ENCODE measurements at places on chromosomes 2 and 18.

DNA sequence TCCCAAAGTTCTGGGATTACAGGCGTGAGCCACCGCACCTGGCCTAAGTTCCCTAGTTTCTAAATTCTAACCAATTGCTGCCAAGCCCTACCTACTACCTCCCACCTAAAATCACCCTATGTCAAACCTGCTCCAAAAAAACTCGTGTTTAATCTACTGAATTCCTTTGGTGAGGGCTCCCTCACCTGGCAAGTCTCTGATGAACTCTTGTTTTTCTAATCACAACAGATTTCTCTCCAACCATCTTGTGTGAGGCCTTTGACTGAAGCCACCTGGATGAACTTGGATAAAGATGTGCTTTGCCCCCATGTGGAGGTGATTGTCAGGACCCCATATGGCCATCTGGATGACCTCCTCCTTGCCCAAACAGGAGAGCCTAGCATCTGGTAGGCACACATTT lies 17.4 kb upstream of the SLC35G4 start:
- no peak for DNase-seq

GRCh38 chr2:23620841-23621341 lies 235.9 kb downstream of the KLHL29 start:
- peak; percentile 33 for DNase-seq

GRCh38 chr2:132374961-132375360 lies 41.6 kb upstream of the GPR39 start:
- DNase-seq = no peak

DNA sequence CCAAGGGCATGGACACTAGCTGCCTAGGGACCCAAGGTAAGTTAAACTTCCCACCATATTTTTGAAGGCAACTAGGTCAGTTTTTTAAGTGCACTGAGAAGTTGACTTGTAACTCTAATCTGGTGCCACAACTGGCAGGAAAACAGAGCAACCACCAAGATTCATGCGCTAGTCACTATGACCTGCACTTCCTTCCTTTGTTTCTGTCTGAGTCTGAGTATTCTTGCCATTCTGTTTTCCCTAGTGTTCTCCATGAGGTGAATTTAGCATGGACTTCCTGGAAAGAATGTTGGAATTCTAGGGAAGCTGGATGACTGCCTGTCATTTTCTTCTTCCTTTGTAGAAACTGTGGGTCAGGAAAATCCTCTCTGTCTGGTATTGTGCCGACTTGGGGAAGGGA lies 249.0 kb downstream of the GALNT13 start:
- DNase-seq = no peak

GRCh38 chr18:13120983-13121441 lies 97.5 kb upstream of the LDLRAD4 start:
- DNase-seq = no peak

- no peak for DNase-seq
Measured at GRCh38 chr18:63203497-63203896, 116.1 kb downstream of the BCL2 start.

DNA sequence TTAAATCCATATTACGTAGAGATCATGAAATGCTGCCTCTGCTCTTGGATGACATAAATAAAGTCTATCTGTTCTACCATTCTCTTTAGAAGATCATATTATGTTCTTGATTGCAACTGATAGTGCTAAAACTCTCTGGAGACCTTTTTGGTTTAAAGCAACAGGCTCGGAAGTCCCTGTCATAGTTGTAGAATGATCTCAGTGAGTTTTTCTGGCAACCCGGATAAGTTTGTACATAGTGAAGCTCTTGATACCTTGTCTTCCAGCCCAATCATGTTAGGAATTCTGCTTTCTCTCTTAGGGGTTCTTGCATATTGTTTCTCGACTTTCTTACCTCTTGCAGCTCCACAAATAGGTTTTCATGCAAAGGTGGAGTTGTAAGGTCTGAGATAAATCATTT lies 156.1 kb downstream of the TTC27 start:
- DNase-seq = no peak

DNA sequence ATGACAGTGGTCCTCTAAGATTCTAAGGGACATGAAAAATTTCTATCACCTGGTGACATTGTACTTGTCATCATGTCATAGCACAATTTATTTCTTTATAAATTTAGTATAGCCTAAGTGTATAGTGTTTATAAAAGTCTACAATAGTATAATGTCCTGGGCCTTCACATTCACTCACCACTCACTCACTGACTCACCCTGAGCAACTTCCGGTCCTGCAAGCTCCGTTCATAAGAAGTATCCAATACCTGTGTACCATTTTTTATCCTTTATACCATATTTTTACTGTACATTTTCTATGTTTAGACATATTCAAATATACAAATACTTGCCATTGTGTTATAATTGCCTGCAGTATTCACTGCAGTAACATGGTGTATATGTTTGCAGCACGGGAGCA lies 72.8 kb upstream of the DSEL start:
- DNase-seq = no peak

GRCh38 chr2:126425943-126426342 lies 230.0 kb upstream of the GYPC start:
- no peak for DNase-seq

DNA sequence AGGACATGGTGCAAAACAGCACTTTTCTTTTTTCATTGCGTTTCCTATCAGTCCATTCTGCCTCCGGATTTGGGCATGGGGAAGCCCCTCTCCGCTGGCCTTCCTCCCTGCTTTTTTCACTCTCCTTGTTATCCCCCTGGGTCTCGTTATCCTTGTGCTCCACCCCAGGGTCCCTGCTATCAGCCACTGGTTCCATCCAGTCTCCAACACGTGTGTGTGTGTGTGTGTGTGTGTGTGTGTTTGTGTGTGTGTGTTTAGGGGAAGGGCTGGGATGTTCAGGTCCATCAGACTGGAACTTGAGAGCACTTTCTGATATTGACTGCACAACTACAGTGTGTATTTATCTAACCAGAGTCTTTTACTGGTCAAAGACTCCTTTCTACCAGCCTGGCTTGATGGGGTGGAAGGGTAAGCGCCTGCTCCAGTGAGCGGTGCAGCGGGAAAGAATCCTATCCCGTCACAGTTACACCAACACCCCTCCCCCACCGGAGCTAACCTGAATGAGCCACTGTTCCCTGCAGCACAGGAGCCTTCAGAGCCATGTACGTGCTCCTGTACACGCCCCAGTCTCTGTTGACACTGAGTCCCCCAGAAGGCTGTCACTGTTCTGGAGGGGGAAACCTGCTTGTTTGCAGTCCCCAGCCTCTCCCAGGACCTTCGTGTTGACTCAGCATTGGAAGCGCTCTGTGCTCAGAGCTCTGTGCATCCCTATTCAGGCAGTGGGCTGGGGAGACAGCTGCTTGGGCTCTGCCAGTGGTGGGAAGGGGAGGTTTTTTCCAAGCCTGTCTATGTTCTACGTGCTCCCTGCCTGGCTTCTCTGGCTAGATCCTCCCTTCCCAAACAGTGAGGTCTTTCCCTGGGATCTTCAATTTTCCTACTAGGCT lies 4.6 kb downstream of the INHA start:
- peak; percentile 45 for DNase-seq

GRCh38 chr2:8121826-8122513 lies 559.9 kb upstream of the ID2 start:
- DNase-seq = no peak

DNA sequence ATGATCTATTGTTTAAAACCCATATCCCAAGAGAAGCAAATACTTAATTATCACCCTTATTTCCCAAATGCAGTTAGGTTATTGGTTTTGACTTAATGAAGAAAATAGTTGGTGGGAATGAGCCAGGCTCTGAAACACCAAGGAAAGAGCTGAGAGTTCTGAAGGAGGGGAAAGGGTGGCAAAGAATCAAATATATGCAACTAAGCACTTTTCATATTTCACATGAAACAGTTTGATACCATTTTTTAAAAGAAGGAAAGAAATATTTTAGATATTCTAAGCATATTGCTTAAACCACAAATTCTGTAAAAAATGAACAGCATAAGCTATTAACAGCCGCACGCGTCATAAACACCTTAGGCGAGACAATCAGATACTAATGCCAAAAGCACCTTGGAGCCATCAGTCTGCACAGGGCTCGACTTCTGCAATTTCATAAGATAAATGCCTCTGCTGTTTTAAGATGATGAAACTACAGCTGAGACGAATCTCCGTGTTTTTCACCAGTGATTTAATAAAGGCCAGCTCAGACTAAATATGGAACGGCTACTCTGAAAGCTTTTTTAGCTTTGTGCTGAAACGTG lies 371.7 kb downstream of the EN1 start:
- DNase-seq = no peak

DNA sequence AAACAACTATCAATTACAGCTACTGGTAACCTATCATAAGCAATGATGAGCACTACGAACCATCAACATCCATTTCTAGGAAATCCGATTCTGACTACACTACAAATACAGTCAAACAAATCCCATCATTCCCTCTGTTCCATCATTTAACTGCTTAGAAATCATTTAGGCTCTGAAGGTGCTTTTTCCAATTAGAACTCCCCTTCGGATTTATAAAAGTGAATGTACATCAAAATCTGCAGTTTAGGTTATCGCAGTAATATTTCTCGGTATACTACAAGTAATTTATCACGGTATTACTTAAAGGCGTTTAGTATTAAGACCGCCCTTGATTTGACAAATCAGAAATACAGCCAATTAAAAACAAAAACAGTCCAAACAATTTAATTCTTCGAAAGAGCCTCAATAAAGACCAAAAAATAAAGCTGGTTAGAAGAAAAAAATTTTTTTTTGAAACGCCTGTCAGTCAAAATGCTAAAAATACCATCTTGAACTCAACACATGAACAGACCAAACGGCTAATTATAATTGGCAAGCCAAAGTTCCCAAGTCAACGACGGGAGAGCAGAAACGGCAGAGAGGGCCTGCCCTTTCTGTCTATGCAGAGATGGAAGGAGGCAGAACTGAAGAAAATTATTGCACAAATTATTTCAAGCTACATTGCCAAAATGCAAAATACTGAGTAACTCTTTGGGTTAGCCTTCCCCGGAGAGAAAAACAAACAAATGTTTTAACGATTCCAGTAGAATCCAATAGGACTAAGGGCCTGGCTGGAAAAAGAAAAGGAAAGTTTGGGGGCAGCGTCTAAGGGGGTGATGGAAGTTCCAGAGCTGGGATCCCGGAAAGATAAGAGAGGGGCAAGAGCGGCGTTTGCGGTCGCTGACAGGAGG lies 1.2 kb downstream of the VPS54 start:
- no peak for DNase-seq

DNA sequence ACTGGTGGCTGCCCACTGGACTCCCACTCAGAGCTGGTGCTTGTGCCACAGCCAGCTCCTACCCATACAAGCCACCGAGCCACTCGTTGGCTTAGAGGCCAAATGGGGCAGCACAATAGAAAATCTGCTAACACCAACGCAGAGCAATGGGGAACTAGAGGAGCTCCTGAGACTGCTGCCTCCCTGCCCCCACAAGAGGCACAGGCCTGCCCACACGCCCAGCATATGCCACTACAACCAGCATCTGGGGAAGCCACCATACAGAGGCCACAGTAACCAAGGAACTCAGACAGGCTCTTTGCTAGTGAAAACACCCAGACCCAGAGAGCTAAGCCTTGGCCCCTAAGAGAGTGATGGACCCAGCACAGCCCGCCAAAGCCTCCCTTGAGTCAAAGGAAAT lies 231.2 kb upstream of the RAB6C start:
- DNase-seq = no peak

DNA sequence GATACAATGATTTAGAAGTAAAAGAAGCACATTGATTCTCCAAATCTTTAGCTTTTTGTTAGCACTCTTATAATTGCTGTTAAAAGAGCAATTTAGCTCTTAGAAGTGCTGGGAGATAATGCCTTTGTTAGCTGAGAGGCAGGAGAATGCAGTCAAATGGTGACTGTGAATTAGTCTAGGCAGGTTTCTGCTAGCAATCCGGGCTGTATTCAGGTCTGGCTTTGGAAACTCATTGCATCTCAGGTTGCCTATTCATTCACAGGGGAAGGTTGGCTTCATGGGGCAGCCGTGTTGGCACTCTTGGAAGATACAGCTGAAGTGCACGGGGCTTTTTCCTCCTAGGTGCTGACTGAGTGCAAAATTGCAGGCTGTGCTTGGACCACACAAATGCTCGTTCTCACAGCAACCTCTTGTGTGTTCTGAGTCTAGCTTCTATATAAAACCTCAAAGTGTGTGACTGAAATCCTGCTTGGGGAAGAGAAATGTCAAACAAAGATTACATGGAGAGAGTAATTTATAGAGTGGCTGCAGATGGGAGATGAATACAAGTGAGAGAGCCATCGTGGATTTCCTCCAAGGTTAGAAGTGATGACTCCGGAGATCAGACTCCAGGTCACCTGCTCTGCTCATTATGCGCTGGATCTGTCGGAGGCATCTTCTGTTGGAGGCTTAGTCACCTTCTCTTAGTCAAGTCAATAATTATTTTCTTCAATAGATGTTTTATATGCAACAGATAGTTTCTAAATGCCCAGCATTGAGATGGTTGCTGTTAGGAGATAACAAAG lies 167.8 kb downstream of the PMAIP1 start:
- DNase-seq = peak; percentile 62

GRCh38 chr2:222294996-222295367 lies 3.8 kb downstream of the PAX3 start:
- no peak for DNase-seq

DNA sequence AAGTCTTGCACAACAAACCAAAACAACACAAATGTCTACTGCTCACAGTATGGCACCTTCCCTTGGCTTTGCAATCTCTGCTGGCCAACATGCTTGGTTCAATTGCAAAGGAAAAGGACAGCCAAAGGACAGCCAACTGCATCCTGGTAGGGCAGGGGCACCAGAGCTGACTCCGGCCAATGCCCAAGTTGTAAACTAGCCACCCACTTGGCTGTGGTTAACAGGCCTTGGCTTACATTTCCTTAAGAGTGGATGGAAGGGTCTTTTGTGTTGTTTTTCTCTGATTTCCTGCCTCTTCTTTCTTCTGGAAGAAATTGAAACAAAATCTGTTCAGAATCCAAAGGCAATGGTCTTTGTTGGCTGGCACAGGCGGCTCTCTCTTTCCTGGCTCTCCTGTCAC lies 119.1 kb upstream of the TRIB2 start:
- no peak for DNase-seq

DNA sequence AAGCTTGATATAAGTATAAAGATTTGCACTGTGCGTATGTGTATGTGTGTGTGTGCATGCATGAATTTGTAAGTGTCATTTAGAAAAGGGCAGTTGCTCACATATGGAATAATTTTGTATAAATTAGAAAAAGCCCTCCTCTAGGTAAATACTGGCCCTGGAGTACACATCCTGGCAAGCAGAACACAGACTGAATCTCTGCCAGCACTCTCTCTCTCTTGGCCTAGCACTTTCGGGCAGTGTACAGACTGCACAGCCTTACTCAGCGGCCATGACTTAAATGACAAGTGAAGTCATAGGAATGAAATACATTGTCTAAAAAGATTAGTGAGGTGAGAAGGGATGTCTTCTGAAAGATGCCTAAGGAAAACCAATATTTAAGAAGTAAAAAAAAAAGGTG lies 214.1 kb downstream of the RDH14 start:
- no peak for DNase-seq

GRCh38 chr18:71242981-71243380 lies 954.1 kb downstream of the SOCS6 start:
- DNase-seq = no peak
